ENCODE measurements at places on chromosomes 2 and 18. TPM values are rescaled to one million over a fixed set of nuclear protein-coding genes. Genes with fewer than 3 reads are reported as not detected.

DNA sequence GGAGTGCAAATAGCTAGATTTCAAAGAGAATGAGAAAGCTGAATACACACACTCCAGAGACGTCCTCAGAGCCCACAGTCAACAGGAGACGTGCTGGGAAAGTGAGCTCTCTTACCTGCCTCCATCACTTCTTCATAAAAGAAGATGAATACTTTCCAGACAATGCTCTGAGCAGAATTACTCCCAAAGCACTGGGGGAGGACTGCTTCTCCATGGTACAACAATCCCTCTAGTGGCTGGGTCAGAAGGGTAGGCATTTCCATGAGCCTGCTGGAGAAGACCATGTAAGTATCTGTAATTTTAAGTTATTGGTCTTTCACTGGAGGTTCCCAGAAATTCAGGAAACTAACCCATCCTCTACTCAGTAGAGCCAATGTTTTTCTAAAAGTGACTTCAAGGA, 190.3 kb downstream of the RBM43 start:
- no peak for DNase-seq

- no peak for DNase-seq
Observed at GRCh38 chr18:32280911-32281310, 91.1 kb downstream of the MEP1B start.

- no peak for DNase-seq
Observed at GRCh38 chr2:134764164-134764563, 45.4 kb upstream of the TMEM163 start.

GRCh38 chr2:129798301-129798581, 181.2 kb upstream of the RAB6C start:
- DNase-seq = no peak

DNA sequence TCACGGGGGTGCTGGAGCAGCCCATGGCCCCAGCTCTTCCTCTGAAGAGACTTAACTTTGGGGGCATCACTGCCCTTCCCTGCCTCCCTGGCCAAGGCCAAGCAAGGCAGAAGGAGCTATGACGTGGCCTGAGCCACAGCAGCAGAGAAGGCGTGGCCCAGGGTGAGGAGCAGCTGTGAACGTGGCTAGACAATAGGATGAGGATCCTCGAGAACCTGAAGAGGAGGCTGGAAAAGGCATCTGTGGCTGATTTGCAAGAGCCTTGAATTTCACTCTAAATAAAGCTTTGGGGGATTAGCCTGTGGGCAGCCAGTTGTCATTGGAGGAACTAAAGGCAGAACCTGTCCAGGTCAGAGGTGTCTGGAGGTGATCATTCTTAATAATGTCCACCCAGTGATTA, 652.9 kb upstream of the ID2 start:
- no peak for DNase-seq

- DNase-seq = no peak
Observed at GRCh38 chr2:85400023-85400422, 10.1 kb downstream of the CAPG start.

GRCh38 chr2:146661473-146662096, 1183.2 kb upstream of the ACVR2A start:
- peak; percentile 16 for DNase-seq

GRCh38 chr2:65608466-65608865, 176.1 kb upstream of the SPRED2 start:
- no peak for DNase-seq

DNA sequence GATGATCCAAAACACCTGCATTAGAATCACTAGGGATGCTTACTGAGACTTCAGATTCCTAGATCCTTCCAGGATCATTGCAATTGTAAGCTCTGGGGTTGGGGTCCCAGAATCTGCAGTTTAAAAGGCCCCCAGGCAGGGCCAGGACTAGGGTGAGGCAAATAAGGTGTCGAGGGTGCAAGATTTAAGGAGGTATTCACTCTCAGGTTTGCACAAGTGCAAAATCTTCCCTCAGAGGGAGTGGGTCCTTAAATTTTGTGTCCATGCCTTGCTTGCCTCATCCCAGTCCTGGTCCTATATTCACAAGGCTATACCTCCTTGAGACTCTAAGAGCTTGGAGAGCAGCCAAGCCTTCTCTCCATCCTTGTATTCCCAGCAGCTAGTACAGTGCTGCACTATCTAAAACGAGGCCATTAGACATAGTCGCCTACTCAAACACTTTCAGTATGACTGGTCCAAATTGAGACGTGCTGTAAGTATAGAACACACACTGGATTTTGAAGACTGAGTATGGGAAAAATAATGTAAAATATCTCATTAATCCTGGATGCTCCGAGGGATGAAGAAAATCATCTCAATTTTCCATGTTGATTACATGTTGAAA, 31.6 kb upstream of the MREG start:
- no peak for DNase-seq

- no peak for DNase-seq
Observed at GRCh38 chr2:176500901-176501300, 231.7 kb downstream of the MTX2 start.

DNA sequence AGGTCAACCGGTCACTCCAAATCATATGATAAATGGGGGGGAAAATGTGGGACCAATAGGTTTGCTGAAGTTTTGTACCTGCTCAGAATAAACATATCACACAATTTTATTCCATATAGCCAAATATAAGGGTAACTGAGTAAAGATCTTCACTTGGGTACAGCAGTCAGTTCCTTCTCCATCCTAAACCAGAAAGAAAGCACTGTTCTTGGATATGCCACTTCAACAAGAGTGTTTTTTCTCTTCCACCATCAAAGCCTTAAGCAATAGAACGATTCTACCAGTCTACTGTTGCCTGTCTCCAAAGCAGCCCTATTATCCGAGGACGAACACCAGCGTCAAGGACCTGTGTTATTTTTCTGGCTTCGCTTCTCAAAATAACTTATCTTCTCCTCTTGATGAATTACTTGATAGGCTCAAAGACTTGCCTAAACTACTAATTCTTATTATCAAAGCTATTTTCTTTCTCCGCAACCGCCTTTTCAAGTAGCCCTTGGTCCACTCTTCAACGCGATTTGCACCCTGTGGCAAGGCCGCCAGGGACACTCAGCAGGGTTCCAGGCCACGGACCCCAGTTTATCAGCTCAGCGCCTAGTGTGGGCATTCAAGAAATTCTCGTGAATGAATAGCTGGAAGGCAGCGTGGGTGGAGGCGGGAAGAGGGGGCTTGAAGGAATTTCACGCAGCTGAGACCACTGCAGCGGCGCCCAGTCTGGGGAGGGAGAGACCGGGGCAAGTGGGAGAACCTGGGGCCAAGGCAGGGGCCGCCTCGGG, 646 bp downstream of the ALS2 start:
- peak; percentile 9 for DNase-seq

DNA sequence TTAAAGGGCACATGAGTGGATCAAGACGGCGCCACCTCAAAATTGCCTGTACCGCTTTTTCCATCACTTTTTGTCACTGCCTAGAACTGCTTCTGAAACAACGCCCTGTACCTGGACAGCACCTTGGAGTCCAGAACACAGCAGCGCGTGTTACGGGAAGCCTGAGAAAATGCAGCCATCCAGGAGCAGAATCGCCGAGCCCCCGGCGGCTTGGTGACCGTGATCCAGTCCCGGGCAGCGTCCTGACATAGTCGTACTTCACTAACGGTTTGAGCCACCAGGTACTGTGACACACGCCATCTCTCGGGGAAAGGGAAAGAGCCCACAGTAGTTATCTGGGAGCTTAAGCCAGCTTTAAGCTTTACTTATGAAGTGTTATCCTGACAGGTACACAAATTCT, 168.9 kb upstream of the SALL3 start:
- no peak for DNase-seq

CCL20 gene
- total RNA-seq = not detected

SCN9A gene
- not detected for total RNA-seq

SLC23A3 gene
- 6.7 TPM for total RNA-seq

Data from OCI-LY7 (cell line).